ENCODE measurements at places on chromosomes 2 and 18. TPM values are rescaled to one million over a fixed set of nuclear protein-coding genes. Genes with fewer than 3 reads are reported as not detected.

GRCh38 chr18:60404486-60405085 lies 32.0 kb upstream of the MC4R start:
- no peak for DNase-seq

DNA sequence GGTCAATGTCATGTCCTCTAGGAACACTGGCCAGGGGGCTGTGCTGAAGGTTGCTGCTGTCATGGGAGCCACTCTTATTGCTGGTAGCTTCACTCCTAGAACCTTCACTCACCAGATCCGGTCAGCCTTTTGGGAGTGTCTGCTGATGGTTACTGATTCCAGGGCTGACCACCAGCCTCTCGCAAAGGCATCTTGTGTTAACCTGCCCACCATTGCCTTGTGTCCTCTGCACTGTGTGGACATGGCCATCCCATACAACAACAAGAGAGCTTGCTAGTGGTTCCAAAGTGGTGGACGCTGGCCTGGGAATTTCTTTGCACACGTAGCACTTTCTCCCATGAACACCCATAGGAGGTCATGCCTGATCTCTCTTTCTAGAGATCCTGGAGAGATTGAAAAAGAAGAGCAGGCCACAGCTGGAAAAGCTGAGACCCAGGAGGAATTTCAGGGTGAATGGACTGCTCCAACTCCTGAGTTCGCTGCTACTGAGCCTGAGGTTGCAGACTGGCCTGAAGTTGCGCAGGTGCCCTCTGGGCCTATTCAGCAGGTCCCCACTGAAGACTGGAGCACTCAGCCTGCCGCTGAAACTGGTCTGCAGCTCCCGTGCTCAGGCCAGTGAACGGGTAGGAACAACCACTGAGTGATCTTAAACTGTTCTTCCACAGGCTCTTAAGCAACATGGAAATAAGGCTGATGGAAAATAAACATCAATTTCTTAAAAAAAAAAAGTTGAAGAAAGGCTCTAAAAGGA lies 18.7 kb upstream of the C2orf80 start:
- no peak for DNase-seq

The DTNA gene
- 7.1 TPM for total RNA-seq

- DNase-seq, result no peak
Observed at GRCh38 chr18:4125627-4126230, 329.4 kb downstream of the DLGAP1 start.

DNA sequence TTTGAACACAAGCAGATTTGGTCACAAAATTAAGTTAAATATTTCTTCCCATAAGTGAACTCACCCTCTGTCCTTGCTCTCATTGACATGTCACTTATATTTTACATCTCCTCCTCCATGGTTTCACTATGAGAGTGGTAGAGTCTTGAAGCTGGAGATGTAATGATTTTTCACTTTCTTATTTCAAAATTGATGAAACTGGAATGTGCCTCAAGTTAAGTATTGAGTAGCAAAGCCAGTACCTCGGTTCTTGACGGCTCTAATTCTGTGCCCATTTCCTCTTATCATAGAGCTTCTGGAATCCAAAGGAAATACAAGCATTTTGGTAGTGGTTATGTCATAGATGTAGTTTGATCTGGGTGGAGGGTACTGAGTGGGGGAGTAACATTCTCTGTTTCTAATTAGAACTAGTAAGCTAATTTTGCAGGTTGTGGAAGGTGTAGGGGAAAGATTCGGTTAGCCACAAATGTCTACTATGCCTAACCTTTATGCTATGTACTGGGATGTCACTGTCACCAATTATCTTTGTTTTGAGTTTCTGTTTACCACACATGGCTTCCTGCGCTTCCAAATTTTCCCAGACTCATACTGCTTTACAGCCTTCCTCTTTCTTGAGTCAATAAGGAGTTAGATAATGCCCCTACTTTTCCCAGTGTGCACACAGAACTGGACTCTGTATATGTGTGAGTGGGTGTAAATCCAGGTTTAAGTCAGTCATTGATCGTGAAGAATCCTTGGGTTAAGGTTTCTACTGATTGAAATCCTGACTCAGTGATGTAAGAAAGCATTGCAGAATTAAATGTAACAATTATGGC lies 96.8 kb downstream of the DIS3L2 start:
- no peak for DNase-seq

Data from LHCN-M2 (cell line).